ENCODE measurements at places on chromosomes 16 and 17. TPM values are rescaled to one million over a fixed set of nuclear protein-coding genes. Genes with fewer than 3 reads are reported as not detected.

Gene CASKIN1
- not detected for polyA plus RNA-seq

Gene VPS9D1
- polyA plus RNA-seq, result 102 TPM

Gene RNF43
- polyA plus RNA-seq, result 7.5 TPM

Gene BFAR
- polyA plus RNA-seq, result 33.5 TPM

Gene ZNF624
- 3.9 TPM for polyA plus RNA-seq

Gene DLX3
- 0.24 TPM for polyA plus RNA-seq

Gene CA7
- not detected for polyA plus RNA-seq

Gene PTGES3L
- polyA plus RNA-seq, result 0.61 TPM

Gene LITAF
- 35.2 TPM for polyA plus RNA-seq

Gene ACSM2A
- polyA plus RNA-seq, result 0.03 TPM

Gene SALL1
- not detected for polyA plus RNA-seq

GRCh38 chr17:1956134-1956533 is 69.0 kb downstream of the RTN4RL1 start:
- H3K4me3 ChIP-seq, result no peak overlapping the region
- H3K36me3 ChIP-seq, result no peaks in the 10 kb centered on the region
- no peak for DNase-seq
- no peaks in the 10 kb centered on the region for H3K27me3 ChIP-seq
- no peaks in the 10 kb centered on the region for H3K4me1 ChIP-seq

GRCh38 chr16:54891346-54891745 is 39.3 kb upstream of the IRX5 start:
- H3K4me3 ChIP-seq, result no peak overlapping the region
- H3K36me3 ChIP-seq, result no peaks in the 10 kb centered on the region

- H3K36me3 ChIP-seq, result no peaks in the 10 kb centered on the region
- H3K27ac ChIP-seq, result no peak overlapping the region
- H3K4me3 ChIP-seq, result no peak overlapping the region
- H3K27me3 ChIP-seq, result no peaks in the 10 kb centered on the region
- no peaks in the 10 kb centered on the region for H3K4me1 ChIP-seq
Observed at GRCh38 chr17:52025236-52025635, 133.3 kb downstream of the CA10 start.

DNA sequence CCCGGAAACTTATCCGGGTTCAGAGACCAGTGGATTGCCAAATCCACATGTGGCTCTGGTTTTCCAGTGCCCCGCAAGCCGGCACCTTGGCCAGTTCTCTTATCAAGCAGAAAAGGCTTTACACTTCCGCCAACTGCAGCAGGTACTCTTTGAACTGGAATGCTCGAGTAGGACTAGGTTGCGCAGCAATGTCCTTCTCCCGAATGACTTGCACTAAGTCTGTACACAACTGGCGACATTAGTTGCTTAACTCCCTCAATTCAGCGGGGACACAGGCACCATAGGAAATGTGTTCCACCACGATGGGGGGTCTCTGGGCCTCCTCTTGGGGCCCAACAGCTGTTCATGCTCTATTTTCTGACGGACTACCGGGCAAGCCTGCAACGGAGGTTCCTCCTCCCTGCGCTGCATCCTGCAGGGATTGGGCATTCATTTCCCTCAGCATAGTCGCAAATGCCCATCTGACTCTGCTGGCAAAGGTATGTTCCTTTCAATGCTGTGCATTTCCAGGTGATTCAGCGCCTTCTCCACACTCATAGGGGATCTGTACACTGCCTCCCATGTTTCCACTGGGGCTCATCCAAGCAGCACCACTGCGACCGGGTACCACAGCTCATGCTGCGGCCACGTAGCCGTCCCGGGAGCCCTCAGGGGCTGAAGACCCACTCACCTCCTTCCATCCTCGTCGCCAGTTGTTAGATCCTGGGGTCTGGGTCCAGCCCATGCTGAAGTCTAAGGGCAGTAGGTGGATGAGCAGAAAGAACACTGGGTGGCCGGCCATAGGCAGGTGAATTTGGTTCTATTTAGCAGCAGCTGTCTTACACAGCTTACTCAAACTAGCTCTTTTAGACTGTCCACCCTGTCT is 34.2 kb upstream of the APPBP2 start:
- H3K27ac ChIP-seq, result no peak overlapping the region
- no peaks in the 10 kb centered on the region for H3K27me3 ChIP-seq
- H3K4me1 ChIP-seq, result no peaks in the 10 kb centered on the region

- H3K27ac ChIP-seq, result no peak overlapping the region
- no peaks in the 10 kb centered on the region for H3K36me3 ChIP-seq
- no peak overlapping the region for H3K4me3 ChIP-seq
Observed at GRCh38 chr16:60225541-60225940, 1491.4 kb upstream of the GOT2 start.

DNA sequence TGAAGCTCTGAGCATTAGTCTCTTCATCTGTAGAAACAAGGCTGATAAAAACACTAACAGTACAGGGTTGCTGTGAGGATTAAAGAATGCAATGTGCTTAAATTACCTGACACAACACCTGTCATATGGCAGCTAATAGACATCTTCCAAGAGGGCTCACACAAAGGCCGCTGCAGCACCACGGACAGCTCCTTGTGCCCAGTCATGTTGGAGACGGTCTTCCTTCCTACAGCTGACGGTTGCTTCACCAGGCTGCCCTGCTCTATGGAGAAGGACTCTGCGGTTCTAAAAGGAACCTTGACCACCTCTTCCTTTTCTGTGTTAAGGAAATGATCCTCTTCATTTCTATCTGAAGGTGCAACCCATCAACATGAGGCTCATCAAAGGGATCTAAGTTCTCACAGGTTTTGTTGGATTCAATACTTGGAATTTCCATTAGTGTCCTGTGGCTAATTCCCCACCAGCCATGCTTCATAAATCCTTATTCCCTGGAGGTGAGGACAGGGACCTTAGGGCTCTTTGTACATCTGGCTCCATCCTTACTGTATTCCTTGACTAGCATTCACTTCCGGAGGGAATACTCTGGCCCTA is 138.9 kb upstream of the CES5A start:
- no peak overlapping the region for H3K4me3 ChIP-seq
- no peaks in the 10 kb centered on the region for H3K27me3 ChIP-seq
- no peaks in the 10 kb centered on the region for H3K4me1 ChIP-seq

DNA sequence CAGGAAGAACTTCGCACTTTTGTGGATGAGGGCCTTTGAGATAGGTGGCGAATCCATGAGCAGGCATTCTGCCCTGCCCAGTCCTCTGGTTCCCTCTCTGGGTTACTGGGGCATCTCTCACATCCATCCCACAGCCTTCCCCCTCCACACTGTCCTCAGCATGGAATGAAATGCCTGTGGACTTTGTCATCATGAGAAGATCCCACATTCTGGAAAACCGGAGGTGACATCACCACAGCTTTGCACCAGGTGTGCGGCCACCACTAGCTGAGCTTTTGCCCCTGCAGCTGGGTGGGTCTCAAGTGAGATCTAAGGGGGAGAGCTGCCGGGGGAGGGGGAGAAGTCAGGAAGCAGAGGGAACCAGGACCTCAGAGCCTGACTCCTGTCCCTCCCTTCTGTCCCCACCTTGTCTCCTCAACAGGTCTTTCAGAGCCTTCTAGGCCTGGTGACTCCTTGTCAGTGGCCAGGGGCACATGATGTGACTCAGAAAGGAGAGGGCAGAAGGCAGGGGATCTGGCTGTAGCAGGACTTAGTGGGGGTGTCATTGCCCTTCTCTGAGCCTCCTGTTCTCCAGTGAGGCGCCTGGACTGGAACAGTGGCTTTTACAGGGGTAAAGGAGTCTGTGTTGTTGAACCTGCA is 40.0 kb upstream of the DLX4 start:
- no peaks in the 10 kb centered on the region for H3K36me3 ChIP-seq
- no peaks in the 10 kb centered on the region for H3K4me1 ChIP-seq
- no peak for DNase-seq
- no peaks in the 10 kb centered on the region for H3K27me3 ChIP-seq
- no peak overlapping the region for H3K4me3 ChIP-seq
- no peak overlapping the region for H3K27ac ChIP-seq

DNA sequence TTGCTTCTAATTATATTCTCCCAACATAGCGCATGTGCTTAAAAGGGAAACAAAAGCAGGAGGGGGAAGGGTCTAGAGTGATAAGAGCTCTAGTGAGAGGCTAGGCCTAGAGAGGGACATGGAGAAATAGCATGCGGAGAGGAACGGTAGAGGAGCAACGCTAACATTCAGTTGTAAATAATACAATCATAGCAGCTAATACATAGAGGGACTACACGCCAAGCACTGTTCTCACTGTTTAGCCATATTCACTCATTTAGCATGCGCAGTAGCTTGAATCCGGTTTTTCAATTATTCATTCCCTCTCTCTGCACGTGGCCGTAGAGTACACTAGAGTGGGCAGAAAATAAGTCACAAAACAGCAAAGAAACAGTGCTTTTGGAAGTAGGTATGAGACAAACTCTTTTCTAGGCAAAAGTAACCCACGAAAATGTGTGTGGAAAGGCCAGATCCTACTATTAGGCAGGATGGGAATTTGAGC is 1.7 kb upstream of the ALOX12 start:
- H3K4me3 ChIP-seq, result no peak overlapping the region
- peaks cover 3% of the 10 kb centered on the region for H3K36me3 ChIP-seq
- no peak overlapping the region for H3K27ac ChIP-seq
- no peaks in the 10 kb centered on the region for H3K27me3 ChIP-seq

GRCh38 chr17:67030641-67031040 is 13.7 kb upstream of the CACNG1 start:
- no peaks in the 10 kb centered on the region for H3K4me1 ChIP-seq
- no peak for DNase-seq
- H3K27ac ChIP-seq, result no peak overlapping the region
- H3K4me3 ChIP-seq, result no peak overlapping the region
- no peaks in the 10 kb centered on the region for H3K36me3 ChIP-seq

DNA sequence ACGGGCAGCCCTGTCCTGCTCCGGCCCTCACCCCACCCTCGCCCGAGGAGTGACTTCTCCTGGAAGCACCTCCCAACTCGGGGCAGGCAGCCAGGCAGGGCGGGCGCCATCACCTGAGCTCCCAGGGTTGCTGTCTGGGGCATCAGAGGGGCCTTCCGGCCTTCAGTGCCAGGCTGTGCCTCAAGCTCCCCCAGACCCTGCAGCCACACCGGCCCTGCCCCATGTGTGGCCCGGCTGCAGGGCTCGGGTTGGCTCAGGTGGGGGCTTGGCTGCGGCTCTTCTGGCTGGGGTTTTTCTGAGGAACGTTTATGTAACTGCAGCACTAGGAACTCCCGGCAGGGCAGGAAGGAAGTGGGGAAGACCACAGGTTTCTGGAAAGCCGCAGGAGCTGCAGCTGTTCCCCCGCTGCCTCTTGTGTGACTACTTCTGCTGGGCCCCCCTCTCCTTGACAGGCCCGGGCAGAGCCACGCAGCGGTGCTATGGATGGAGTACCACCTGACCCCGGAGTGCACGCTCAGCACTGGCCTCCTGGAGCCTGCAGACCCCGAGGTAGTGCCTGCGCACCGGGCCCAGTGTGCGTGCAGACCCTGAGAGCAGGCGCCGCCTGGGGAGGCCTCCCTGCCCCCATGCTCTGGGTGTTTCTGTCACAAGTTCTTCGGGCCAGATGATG is 45.6 kb downstream of the PRMT7 start:
- H3K4me3 ChIP-seq, result no peak overlapping the region
- no peaks in the 10 kb centered on the region for H3K36me3 ChIP-seq
- peaks cover 19% of the 10 kb centered on the region for H3K4me1 ChIP-seq
- no peak overlapping the region for H3K27ac ChIP-seq

GRCh38 chr17:67629971-67630320 is 87.8 kb upstream of the NOL11 start:
- H3K4me1 ChIP-seq, result peaks cover 8% of the 10 kb centered on the region
- no peak overlapping the region for H3K4me3 ChIP-seq
- no peak for DNase-seq

GRCh38 chr16:26765087-26765486 is 301.6 kb upstream of the C16orf82 start:
- DNase-seq, result no peak
- H3K36me3 ChIP-seq, result no peaks in the 10 kb centered on the region
- no peaks in the 10 kb centered on the region for H3K4me1 ChIP-seq

DNA sequence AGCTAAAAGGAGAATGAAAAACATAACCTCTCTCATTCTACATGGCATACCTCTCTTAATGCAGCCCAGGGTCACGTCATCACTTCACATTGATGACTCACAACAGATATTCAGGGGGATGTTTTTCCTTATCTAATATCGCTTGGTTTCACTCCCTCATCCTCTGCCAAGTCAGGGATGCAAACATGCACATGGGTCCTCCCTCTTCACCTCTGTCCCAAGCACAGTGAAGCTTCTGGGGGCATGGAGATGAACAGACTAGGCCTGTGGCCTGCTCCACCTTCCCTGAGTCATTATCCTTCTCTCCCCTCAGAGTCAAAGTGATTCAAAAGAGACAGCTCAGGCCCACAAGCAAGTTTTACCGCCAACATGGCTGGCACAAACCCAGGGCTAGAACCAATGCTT is 2.3 kb upstream of the MT2A start:
- H3K27me3 ChIP-seq, result no peaks in the 10 kb centered on the region
- H3K27ac ChIP-seq, result peak overlapping the region; percentile 99
- DNase-seq, result peak; percentile 86

GRCh38 chr16:54484700-54485099 is 198.1 kb upstream of the IRX3 start:
- no peak overlapping the region for H3K4me3 ChIP-seq
- no peak overlapping the region for H3K27ac ChIP-seq
- no peaks in the 10 kb centered on the region for H3K36me3 ChIP-seq
- H3K27me3 ChIP-seq, result no peaks in the 10 kb centered on the region
- H3K4me1 ChIP-seq, result no peaks in the 10 kb centered on the region

- no peak overlapping the region for H3K4me3 ChIP-seq
- no peaks in the 10 kb centered on the region for H3K36me3 ChIP-seq
- H3K27me3 ChIP-seq, result no peaks in the 10 kb centered on the region
- no peak overlapping the region for H3K27ac ChIP-seq
Observed at GRCh38 chr16:65793781-65794180, 572.7 kb upstream of the CDH5 start.

GRCh38 chr17:13030056-13030455 is 12.2 kb upstream of the ELAC2 start:
- no peaks in the 10 kb centered on the region for H3K36me3 ChIP-seq
- no peak overlapping the region for H3K27ac ChIP-seq
- no peak overlapping the region for H3K4me3 ChIP-seq
- H3K27me3 ChIP-seq, result peaks cover 4% of the 10 kb centered on the region

GRCh38 chr17:70123193-70123592 is 46.1 kb upstream of the KCNJ2 start:
- no peaks in the 10 kb centered on the region for H3K27me3 ChIP-seq
- H3K27ac ChIP-seq, result no peak overlapping the region
- H3K4me1 ChIP-seq, result no peaks in the 10 kb centered on the region
- DNase-seq, result no peak

DNA sequence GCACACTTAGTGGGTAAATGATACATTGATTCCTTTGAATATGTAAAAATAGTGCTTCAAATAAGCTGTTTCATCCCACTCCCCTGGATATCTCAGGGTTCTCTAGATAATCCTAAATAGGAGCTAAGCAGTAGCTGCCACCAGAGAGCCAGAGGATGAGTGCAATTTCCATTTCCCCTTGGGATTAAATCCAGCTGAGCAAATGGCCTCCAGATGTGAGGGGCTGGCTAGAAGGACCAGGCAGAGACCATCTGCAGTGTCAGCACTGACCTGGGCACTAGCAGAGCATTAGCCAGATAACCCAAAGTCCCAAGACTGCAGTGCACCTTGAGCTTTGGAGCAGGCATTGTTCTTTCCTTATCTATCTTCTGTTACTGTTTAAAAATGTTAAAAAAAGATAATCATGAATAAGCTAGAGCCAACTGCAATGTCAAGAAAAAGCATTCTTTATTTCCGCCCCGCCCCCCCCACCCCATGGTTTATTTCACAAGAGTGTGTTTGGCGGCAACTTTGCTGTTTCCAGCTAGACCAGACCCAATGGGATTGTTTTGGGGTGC is 19.5 kb downstream of the GPR179 start:
- DNase-seq, result no peak
- H3K27me3 ChIP-seq, result no peaks in the 10 kb centered on the region
- H3K36me3 ChIP-seq, result no peaks in the 10 kb centered on the region
